Calu3 (cell line): ENCODE measurements at places on chromosomes 16 and 17. TPM values are rescaled to one million over a fixed set of nuclear protein-coding genes. Genes with fewer than 3 reads are reported as not detected.

Gene MEIOC
- total RNA-seq, result 3.5 and 4.7 TPM in 2 replicates

Gene DNAH3
- total RNA-seq, result 0.21 and 0.64 TPM in 2 replicates

Gene DNAI2
- total RNA-seq, result not detected in 2 replicates

Gene TBC1D3C
- not detected in 2 replicates for total RNA-seq

Gene IKZF3
- total RNA-seq, result 30.9 and 41.0 TPM in 2 replicates

Gene TBC1D3E
- 0.37 TPM in 1 of 2 replicates, not detected in the other for total RNA-seq

Gene FBXL19
- total RNA-seq, result 43.2 and 45.7 TPM in 2 replicates

Gene MATCAP1
- 33.1 and 36.5 TPM in 2 replicates for total RNA-seq

Gene WFDC1
- total RNA-seq, result 0.47 TPM in 1 of 2 replicates, not detected in the other

DNA sequence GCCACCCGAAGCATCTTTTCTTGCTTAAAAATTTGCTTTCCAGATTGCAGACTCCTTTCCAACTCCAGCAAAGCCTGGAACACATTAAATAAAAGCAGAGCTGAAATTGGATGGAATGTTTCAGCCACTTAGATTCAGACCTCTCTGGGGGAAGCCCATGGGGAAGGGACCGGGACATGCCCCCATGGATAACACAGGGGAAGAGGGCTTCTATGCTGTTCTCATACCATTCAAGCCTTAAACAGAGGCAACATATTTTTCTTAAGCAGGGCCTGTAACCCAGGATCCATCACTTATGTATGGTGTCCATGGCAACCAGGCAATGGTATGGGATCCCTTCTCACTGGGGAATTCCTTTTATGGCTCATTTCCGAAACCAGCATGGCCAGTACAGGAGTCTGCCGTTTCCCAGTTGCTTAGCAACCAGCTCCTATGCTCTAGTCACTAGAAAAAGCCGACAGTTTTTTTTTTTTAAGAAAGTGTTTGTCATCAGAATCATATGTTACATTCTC, 62.0 kb upstream of the MARCHF10 start:
- DNase-seq, result no peak

GRCh38 chr17:39118674-39119419, 32.6 kb downstream of the PLXDC1 start:
- DNase-seq, result no peak

DNA sequence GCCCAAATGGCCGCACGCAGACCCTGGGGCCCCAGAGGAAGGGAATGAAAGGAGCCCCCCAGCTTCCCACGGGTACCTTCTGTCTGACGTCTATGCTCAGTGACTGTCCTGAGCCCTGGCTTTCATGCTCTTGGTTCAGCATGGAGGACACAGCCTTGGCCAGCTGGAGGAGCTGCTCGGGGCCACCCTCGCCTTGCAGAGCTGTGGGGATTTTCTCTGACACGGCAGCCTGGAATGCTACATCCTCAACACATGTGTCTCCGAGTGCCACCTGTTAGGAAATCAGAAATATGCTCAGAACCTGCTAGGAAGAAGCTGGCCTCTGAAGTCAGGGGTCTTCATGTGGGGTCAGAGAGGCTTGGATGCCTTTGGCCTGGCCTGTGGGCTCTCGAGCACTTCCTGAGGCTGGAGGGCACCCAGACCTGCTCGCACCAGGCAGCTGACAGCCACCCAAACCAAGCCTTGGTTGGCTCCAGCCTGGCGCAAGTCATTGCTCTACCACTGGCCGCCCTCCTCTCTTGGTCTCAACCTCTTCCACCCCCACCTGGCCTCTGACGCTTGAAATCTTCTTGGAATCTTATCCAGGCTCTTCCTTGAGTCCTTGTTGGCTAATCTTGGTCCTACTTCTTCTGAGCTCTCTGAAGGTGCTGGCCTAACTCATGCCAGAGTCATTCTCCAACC, 63.7 kb upstream of the BCO1 start:
- no peak for DNase-seq

DNA sequence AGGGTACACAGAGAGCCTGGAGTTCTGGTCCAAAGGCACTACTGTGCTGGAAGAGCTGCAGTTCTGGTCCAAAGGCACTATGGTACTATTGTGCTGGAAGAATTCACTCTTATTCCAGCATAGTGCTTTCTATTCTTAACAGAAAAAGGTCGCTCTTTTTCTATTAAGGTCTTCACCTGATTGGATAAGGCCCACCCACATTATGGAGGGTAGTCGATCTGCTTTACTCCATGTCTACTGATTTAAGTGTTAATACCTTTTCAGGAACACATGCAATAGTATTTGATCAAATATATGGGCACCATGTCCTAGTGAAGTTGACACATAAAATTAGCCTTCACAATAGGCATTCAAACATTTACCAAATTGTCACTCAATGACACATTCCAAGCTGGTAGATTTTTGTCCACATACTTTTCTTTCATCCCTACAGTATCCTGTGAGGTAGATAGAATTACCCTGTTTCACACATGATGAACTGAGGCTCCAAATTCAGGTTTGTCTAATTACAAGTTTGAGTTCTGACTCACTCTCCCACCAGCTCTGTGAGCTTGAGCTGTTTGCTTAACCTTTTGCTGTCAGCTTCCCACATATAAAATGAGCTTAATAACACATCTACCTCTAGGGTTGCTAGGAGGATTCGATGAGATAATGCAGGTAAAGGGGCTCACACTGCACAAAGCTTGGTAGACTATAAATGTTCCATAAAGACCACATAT, 129.9 kb downstream of the AIPL1 start:
- DNase-seq, result no peak

GRCh38 chr17:48561884-48562810, 16.0 kb downstream of the HOXB4 start:
- DNase-seq, result peak; percentile 94

DNA sequence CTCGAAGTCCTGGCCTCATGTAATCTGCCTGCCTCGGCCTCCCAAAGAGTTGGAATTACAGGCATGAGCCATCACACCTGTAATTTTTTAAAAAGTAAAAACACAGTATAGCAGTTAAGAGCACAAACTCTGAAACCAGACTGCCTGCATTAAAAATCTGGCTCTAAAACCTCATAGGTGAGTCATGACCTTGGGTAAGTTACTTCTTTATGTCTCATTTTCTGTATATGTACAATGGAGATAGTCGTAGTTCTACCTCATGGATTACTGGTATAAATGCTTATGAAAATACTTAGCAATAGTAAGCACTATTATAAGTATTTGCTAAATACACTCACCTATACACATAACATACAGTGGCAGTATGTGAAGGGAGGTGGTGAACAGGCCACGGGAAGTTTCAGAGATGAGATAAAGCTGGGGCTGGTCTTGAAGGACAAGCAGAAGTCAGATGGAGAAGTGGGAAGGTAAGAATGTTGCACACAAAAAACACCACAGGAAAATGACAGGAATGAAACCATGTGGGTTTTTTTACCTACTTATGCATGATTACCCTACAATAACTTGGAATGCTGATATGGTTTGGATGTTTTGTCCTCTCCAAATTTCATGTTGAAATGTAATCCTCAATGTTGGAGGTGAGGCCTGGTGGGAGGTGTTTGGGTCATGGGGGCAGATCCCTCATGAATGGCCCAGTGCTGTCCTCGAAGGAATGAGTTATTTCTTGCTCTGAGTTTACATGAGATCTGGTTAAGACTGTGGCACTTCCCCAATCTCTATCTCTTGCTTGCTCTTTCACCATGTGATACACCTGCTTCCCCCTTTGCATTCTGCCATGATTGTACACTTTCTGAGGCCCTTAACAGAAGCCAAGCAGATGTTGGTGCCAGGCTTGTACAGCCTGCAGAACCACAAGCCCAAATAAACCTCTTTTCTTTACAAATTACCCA, 33.9 kb downstream of the ZNF652 start:
- DNase-seq, result no peak

DNA sequence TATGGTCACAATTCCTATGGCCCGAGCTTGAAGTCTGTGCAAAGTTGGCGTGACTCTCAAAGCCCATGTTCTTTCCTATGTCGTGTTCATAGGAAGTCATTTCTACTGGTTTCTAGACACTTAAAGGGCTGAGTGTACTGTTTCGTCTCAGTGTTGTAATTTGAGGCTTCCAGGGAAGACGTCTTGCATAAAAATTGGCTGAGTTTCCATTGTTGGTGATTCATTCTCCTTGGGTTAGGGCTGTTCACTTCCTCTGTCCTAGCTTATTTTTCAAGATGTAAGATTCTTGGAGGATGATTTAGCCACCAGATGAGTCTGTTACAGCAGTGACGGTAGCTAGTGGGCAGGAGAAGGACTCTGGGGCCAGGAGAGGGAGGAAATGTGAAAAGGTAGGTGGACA, 43.1 kb downstream of the PIK3R5 start:
- no peak for DNase-seq

DNA sequence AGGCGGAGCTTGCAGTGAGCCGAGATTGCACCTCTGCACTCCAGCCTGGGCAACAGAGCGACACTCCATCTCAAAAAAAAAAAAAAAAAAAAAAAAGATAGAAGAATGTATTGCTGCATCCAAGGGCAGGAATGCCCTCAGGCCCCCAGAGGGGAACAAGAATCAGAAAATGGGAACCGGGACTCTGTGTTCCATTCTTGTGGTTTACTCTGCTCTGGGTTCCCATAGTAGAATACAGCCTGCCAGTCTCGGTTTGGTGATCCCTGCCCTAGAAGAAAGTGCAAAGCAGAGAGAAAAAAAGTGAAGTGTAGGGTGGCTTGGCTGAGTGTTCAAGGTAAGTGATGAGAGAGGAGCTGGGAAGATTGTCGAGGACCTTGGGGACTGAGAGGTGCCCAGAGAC, 27.4 kb upstream of the KDM6B start:
- DNase-seq, result no peak

DNA sequence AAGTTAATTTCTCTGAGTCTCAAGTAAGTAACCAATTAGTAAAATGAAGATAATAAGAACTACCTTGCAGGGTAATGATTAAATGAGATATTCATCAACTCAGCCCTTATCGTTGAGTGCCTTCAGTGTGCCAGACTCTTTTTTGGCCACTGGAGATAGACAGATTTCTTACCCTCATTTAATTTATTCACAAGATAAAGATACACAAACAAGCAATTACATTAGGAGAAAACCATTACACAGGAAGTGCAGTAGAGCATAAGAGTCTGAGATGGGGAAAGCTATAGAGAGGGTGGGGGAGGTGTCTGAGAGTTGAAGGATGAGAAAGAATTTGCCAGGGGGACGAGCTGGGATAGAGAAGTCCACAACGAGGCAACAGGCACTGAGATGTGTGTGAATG, 72.5 kb upstream of the BCAR1 start:
- no peak for DNase-seq

DNA sequence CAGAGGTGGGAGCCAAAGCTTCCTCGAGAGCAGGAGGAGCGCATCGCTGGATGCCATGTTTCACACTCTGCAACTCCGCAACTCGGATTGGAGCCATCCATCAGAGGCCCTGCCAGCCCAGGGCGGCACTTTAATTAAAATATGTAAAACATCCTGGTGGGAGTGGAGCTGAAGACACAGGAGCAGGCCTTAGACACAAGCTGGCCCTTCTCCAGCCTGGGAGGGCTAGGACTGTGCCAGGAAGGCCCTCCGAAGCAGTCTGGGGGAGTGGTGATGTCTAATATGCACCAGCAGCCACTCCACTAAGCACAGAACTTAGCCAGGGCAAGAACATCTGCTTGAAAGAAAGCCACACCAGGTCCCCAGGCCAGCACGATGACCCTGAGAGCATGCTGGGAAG, 5.8 kb upstream of the CCDC182 start:
- no peak for DNase-seq

DNA sequence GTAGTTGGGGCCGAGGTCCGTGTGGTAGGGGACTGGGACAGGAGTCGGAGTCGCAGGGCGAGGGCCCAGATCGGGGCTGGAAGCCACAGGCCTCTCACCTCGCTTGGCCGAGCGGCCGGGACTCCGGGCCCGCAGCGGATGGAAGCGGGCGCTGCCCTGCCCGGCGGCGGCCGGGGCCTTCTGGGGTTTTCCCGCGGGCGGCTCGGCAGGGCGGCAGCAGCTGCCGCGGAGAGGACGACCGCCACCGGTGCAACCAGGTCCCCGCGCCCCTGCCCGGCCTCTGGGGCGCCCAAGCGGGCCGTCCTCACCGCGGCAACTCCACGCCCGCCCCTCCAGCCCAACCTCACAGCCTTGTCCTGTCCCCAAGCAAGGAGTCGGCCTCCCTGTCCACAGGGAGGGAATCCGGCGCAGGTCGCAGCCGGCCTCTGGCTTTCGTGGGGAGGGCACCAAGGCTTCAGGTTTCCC, 15.6 kb upstream of the UTP6 start:
- peak; percentile 56 for DNase-seq
